ENCODE measurements at places on chromosomes 12 and 14.

DNA sequence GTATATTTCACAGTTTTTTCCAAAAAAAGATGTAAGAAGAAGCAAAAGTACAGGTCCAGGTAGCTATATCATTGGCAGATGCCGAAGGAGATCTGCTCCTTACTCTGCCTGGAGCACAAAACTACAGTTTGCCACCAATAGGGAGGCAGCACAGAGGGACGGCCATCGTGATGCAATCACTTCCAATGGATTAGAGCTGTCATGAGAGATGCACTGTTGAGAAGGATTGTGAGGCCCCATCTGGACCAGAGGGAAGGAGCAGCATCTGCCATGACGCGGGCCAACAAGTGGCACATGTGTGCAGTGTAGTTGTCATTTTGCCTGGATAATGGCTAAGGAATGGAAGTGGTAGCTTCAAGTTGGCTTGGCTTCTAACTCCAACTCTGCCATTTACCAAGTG, 318.8 kb upstream of the FKBP4 start:
- DNase-seq, result no peak

DNA sequence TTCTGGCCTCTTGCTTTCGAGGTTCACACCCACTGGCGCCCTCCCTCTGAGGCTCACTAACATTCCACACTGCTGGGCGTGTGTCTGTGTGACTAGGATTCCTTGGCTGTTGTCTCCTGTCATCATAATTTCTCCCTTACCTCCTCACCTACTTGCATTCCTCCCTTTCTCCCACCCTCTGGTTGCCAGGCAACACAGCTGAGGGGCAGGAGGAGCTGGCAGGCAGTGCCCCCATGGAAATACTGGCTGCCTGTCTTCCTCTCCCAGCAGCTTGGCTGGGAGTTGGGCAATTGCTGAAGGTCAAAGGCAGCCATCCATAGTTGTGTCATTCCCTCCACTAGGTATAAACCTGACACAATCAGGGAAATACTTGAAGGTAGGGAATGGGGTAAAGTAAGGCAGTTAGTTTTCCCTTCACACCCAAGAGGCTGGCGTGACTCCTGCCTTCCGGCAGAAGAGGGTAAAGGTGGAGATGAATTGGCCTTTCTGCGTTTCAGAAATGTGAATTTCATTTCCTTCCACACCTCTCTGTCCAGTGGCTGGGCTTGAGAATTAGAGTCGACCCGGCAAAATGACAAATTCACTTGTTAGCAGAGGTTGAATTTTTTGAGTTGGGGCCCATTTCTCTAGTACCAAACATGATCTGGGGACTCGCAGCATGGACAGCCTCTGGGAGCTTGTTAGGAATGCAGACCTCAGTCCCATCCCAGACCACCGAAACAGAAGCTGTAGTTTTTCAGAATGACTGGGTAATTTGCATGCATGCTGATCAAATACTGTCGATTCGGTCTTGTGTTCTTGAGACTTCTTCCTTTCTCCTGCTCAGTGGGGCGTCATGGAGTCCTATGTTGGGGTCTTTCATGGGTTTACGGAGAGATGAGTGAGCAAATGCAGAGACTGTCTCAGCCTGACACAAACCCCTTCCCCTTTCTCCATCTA, 24.3 kb upstream of the EMP1 start:
- DNase-seq, result no peak

DNA sequence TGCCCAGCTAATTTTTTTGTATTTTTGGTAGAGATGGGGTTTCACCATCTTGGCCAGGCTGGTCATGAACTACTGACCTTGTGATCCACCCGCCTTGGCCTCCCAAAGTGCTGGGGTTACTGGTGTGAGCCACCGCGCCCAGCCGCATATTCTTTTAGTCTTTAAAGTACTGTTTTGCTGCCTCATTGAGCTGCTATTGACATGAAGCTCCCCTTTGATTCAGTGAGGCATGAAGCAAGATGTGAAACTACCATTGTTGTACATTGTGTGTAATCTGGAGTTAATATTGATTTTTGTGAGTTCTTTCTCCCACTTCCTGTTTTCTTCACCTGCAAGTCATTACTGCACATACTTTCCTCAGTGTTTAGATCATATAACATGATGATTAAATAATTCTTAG, 80.8 kb downstream of the MNAT1 start:
- DNase-seq, result no peak

DNA sequence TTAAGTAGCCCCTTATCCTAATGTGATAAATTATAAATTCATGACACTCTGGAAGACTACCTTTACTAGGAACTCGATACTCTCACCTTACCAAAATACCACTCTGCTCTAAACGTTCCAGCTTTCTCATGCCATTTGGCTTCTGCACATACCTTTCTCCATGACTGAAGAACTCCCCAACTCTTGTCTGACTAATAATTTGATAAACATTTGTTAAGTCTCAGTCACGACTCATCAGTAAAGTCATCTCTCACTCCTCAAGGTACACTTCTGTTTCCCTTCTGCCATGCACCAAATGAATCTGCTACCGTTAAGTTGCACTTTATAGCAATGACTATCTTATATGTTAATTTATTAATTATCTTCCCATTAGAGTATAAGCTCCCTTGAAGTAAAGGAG, 498.3 kb upstream of the NOVA1 start:
- DNase-seq, result no peak

DNA sequence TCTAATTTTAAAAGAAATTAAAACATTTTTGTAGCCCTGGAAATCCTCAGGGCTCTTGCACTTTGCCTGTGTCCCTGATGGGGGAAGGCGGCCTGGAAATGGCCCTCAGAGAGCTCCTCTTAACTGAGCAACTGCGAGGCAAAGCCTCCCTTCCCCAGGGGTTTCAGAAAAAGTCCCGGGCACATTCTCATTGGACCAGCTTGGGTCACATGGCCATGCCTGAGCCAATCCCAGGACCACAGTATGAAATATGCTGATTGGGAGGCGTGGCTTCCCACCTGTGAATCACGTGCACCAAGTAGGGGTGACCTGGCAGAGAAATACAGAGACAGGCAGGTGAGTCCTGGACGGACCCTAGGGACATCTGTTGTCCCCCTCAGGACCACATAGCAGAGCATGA, 90.4 kb upstream of the SFSWAP start:
- DNase-seq, result no peak

- DNase-seq, result no peak
Measured at GRCh38 chr12:110126557-110126956, 2.4 kb downstream of the IFT81 start.

DNA sequence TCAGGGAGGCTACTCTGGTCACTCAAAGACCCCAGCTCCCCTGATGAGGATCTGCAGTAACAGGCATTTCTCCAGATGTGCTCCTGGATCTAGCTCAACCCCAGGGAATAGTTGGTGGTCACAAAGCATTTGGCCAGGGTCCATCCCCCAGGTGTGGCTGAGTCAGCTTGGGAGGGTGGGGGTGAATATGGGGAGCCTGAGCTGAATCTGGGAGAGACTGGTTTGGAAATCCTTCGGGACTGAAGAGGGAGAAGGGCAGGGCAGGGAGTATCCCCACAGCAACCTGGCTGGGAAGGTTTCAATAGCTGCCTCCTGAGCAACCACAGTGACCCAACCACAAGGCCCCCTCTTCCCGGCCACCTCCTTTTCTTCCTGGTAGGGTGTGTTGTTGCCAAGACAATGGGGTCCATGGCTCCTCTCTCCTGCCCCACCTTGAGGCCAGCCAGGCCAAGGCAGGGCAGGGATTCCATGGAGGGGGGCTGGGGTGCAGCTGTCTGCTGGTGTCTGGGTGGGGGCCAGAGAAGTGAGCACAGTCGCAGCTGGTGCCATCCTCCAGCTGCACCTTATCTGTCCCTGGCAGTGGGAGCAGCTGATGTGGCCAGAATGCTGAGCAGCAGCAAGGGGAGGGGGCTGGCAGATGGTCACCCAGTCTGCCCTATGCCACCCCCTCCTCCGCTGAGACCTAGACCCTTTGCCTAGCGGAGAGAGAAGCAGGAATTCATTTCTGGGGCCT, 5.5 kb downstream of the ASIC1 start:
- no peak for DNase-seq

GRCh38 chr14:45610318-45610717, 357.3 kb upstream of the MIS18BP1 start:
- DNase-seq, result peak; percentile 9

DNA sequence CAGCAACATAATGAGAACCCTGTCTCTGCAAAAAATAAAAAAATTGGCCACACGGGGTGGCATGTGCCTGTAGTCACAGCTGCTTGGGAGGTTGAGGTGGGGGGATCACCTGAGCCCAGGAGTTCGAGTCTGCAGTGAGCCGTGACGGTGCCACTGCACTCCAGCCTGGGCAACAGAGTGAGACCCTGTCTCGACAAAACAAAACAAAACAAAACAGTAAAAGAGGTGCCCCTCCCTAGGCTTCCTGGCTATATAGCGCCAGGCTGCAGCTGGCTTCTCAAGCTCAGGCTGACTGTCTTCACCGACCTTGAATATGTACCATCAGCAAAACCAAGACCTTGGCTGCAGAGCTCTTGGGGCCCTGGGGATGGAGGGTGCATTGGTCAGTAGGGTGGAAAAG, 29.4 kb downstream of the TSPAN9 start:
- no peak for DNase-seq

DNA sequence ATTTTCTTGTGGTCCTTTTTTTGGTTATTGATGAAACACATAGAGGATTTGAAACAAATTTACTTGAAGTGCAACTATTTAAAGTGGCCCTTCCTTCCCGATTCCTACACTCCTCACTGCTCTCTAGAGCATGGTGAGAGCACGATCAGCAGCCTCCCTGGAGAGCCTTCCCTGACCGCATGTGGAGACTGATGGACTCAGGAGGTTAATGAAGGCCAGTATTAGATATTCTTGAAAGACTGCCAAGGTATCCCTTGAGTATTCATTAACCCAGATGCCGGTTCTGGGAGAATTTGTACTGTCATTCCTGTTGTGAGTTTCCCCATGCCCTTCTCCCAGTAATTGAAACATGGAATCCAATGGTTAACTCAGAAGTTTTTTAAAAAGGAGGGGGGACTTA, 102.8 kb upstream of the FGD4 start:
- no peak for DNase-seq

DNA sequence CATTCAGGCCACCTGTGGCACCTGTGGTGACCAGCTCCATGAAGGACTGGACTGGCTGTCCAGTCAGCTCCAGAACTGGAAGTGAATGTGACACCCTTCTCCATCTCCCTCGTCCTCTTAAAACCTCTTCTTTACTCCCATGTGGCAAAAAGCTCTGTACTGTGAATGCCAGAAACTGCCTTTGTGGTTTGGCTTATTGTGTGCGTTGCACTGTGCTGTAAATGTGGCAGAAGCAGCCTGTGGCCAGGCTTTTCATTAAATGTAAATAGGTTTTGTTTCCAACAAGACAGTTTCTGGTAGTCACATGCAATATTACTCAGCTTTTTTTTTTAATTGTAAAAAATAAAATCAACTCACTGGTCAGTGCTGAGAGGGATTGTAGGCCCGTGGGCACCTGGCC, 453.7 kb downstream of the ATP23 start:
- DNase-seq, result no peak

GRCh38 chr14:101463566-101464171, 97.6 kb upstream of the DIO3 start:
- DNase-seq, result no peak

- no peak for DNase-seq
Measured at GRCh38 chr12:125981610-125982253, 916.5 kb downstream of the AACS start.

GRCh38 chr14:78725086-78725485, 554.9 kb downstream of the NRXN3 start:
- DNase-seq, result no peak

DNA sequence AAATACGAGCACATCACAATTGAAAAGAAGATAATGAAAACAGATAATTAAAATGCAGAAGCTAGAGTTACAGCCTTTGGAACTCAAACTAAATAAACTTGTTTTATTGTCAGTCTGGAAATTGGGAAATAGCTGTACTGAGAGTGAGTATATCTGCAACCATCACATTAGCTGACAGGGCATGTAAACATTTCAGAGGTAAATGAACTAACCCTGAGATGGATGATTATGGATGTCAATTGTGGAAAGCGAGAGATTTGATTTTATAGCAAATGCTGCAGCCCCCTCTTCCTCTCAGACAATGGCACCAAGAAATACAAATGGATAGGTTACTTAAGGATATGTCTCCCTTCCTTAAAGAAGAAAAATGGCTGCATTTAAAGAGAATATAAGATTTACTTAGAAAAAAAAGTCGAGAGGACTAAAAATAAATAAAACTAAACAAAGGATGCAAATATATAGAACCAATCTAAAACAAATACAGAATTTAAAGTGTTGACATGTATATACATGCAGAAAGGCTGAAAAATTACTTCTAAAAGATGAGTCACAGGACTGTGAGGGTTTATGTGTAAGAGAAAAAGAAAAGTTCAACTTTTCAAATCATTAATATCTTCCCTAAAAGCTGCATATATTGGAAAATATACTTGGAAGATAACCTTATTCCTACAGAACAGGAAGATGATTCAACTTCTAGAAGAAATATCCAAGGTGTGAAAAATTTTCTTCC, 120.3 kb upstream of the FLRT2 start:
- DNase-seq, result no peak

- DNase-seq, result no peak
Measured at GRCh38 chr14:33271216-33271615, 332.5 kb downstream of the NPAS3 start.

- DNase-seq, result no peak
Measured at GRCh38 chr14:38209572-38210557, 2.2 kb downstream of the SSTR1 start.

- peak; percentile 19 for DNase-seq
Measured at GRCh38 chr14:59262717-59263454, 74.4 kb downstream of the DAAM1 start.

DNA sequence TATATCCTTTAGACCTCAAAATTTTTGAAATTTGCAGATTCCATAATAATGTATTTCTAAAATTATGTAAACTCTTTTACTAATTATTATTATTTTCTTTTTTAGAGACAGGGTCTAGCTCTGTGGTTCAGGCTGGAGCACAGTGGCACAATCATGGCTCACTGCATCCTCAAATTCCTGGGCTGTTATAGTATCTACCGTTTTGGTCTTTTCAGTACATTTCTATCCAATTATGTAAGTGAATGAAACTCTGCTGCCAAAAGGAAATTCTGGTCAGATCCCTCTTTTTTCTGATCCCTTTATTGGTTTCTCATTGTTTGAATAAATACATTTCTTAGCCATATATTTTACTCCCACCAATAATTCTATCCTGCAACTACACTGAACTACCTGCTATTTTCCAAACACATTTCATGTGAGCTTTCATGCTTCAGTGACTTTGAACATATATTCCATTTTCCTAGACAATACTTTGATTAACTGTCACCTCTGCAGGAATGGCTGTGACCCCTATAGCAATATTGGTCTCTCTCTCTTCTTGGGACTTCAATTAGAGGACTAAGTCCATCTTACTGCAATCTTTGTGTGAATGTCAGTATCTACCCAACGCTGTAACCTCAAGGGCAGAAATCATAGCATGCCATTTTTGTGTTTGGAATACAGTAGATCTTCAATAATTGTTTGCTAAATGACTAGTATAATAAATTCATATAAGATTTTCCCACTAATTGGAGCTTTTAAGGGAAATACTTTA, 183.2 kb downstream of the NTS start:
- no peak for DNase-seq

- DNase-seq, result peak; percentile 98
Measured at GRCh38 chr14:36661506-36662257, at the start of gene PAX9. TSS of gene PAX9 (plus strand) at chr14:36661860. CDS start at chr14:36662090, 230 bp downstream.

GRCh38 chr14:99267381-99267780, 4.6 kb downstream of the BCL11B start:
- DNase-seq, result no peak

Data from SHP77 treated with DMSO at 0.1 percent for 48 hours (cell line).